ENCODE measurements at places on chromosomes 16 and 17. TPM values are rescaled to one million over a fixed set of nuclear protein-coding genes. Genes with fewer than 3 reads are reported as not detected.
A peak's percentile ranks its signal among the peaks of the same experiment; 100 is the strongest.

NPB gene
- total RNA-seq, result not detected

PRSS36 gene
- total RNA-seq, result 0.19 TPM

DOC2B gene
- 0.12 TPM for total RNA-seq

BORCS6 gene
- total RNA-seq, result 9.6 TPM

ELAC2 gene
- 67.7 TPM for total RNA-seq

SPATA32 gene
- 1.4 TPM for total RNA-seq

LAT gene
- 360 TPM for total RNA-seq

RPUSD1 gene
- 14.0 TPM for total RNA-seq

DNA sequence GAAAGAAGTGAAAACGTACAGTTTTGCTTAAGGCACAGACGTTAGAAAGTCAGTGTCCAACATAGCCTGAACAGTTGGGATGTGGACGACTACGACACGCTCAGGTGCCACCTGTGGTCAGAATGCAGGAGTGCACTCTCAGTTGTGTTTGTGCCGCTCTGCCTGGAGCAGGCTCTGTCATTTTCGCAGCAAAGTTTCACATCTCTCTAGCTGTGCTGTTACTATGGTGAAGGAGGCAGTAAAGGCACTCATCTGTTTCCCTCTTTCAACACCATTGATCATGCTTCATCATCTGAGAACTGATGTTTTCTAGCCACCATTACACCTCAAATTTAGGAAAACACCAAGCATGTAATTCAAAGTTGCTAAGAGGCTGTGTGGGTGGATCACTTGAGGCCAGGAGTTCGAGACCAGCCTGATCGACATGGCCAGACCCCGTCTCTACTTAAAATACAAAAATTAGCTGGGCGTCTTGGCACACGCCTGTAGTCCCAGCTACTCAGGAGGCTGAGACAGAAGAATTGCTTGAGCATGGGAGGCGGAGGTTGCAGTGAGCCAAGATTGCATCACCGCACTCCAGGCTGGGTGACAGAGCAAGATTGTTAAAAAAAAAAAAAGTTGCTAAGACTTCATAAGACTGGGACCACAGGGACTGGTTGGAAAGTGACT lies 44.9 kb upstream of the DNAJA2 start:
- H3K4me3 ChIP-seq, result no peak overlapping the region
- H3K27ac ChIP-seq, result no peak overlapping the region
- H3K4me1 ChIP-seq, result peaks cover 16% of the 10 kb centered on the region
- H3K36me3 ChIP-seq, result no peaks in the 10 kb centered on the region
- peak; percentile 56 for DNase-seq

DNA sequence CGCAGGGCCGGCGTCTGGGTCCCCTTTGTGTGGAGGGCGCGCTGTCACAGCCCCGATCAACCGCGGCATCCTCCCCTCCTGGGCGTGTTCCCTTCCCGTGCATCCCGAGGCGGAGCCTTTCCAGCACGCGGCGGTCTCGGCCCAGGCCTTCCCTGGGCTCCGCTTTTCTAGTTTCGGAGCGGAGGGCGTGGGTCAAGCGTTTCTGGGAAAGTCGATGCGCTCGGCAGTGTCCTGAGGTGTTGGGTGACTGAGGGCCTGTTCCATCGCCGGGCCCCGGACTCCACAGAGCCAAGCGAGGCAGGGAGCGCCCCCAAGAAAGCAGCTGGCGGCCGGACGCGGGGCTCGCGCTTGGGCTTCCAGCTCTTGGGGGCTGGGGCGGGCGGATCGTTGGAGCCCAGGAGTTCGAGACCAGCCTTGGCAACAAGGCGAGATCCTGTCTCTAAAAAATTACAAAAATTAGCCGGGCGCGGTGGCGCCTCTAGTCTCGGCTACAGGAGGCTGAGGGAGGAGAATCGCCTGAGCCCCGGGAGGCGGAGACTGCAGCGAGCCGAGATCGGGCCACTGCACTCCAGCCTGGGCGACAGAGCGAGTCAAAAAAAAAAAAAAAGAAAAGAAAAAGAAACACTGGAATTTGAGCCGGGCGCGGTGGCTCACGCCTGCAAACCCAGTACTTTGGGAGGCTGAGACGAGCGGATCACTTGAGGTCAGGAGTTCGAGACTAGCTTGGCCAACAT lies 806 bp downstream of the IFT140 start:
- no peak for DNase-seq
- H3K27me3 ChIP-seq, result no peaks in the 10 kb centered on the region
- peak overlapping the region; percentile 80 for H3K27ac ChIP-seq
- H3K36me3 ChIP-seq, result peaks cover 7% of the 10 kb centered on the region

GRCh38 chr17:9307313-9307998 lies 268.2 kb downstream of the STX8 start:
- DNase-seq, result no peak
- H3K4me3 ChIP-seq, result no peak overlapping the region
- no peaks in the 10 kb centered on the region for H3K27me3 ChIP-seq
- no peaks in the 10 kb centered on the region for H3K36me3 ChIP-seq

GRCh38 chr17:57257895-57258851 lies 1.9 kb downstream of the MSI2 start:
- no peaks in the 10 kb centered on the region for H3K27me3 ChIP-seq
- peaks cover 23% of the 10 kb centered on the region for H3K36me3 ChIP-seq
- no peak for DNase-seq
- H3K4me3 ChIP-seq, result peak overlapping the region; percentile 97
- peak overlapping the region; percentile 91 for H3K27ac ChIP-seq

DNA sequence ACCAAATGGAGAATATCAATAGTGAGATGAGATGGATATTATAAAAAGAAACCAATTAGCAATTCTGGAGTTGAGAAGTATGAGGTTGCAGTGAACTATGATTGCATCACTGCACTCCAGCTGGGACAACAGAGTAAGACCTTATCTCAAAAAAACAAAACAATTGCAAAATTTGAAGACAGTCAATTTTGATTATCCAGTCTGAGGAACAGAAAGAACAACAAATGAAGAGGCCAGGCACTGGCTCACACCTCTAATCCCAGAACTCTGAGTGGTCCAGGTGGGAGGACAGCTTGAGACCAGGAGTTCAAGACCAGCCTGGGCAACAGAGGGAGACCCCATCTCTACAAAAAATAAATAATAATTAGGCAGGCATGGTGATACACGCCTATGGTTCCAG lies 35.0 kb downstream of the USP32 start:
- H3K4me3 ChIP-seq, result peak overlapping the region; percentile 90
- no peaks in the 10 kb centered on the region for H3K27me3 ChIP-seq
- H3K36me3 ChIP-seq, result peaks cover 5% of the 10 kb centered on the region
- peaks cover 61% of the 10 kb centered on the region for H3K4me1 ChIP-seq
- no peak for DNase-seq

GRCh38 chr16:72142476-72142875 lies 29.5 kb downstream of the PMFBP1 start:
- no peaks in the 10 kb centered on the region for H3K4me1 ChIP-seq
- no peaks in the 10 kb centered on the region for H3K27me3 ChIP-seq
- H3K36me3 ChIP-seq, result no peaks in the 10 kb centered on the region
- H3K4me3 ChIP-seq, result no peak overlapping the region
- no peak for DNase-seq

DNA sequence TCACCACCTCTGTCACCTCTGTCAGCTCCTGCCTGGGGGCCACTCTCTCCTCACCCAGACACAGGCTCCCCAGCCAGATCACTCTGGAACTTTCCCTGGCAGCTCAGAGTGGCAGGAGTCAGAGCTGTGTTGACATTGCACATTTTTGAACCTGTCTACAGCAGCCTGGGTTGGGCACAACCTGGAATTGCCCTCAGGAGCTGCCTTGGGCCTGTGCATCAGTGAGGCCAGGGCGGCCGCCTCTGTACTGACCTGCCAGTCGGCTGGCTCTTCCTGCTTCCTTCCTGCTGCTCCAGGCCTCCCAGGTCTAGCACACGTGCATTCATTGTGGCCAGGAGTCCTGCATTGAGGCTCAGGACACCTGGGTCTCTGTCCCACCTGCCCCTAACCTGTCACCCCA lies 14.2 kb upstream of the TMEM11 start:
- peaks cover 3% of the 10 kb centered on the region for H3K36me3 ChIP-seq
- no peaks in the 10 kb centered on the region for H3K27me3 ChIP-seq
- no peaks in the 10 kb centered on the region for H3K4me1 ChIP-seq
- no peak overlapping the region for H3K4me3 ChIP-seq
- DNase-seq, result no peak

DNA sequence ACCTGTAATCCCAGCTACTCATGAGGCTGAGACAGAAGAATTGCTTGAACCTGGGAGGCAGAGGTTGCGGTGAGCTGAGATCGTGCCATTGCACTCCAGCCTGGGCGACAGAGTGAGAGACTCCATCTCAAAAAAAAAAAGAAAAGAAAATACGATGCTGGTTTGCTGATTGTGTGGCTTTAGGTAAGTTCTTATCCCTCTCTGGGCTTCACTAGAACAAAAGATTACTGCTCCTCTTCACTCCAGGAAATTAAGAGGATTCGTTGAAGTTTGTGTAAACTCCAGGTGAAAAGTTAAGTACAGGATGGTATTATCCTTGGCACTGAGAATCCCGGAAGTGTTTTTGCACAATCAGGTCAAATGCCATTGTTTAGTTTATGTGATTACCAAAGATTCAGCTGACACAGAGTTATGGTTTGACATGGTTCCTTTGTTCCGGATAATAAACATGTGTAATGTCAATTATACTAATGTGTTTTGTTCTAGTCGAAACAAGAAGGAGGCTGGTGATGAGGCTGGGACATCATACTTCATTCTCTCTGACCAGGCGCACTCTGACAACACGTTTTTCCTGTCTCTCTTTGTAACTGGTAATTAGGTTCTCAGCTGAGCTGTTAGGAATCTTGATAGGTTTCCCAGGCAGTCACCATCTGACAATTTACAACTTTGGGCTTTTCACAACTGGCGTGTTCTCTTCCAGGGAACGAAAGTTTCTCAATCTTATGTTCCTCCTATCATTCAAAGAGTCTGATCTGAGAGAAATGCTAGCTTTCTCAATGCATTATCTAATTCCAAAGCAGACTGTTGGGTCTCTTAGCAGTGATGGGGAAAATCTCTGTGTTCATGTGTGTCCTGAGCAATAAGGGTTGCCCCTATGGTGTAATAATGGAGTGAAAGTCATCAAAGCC lies 10.8 kb upstream of the TAOK1 start:
- H3K4me3 ChIP-seq, result no peak overlapping the region
- DNase-seq, result no peak
- H3K27ac ChIP-seq, result no peak overlapping the region
- no peaks in the 10 kb centered on the region for H3K27me3 ChIP-seq
- H3K4me1 ChIP-seq, result no peaks in the 10 kb centered on the region

- no peaks in the 10 kb centered on the region for H3K27me3 ChIP-seq
- H3K36me3 ChIP-seq, result no peaks in the 10 kb centered on the region
- H3K27ac ChIP-seq, result peak overlapping the region; percentile 51
- no peak for DNase-seq
- peak overlapping the region; percentile 93 for H3K4me3 ChIP-seq
- H3K4me1 ChIP-seq, result peaks cover 34% of the 10 kb centered on the region
These were observed 996 bp downstream of the SLC25A10 start for GRCh38 chr17:81713004-81713555.

DNA sequence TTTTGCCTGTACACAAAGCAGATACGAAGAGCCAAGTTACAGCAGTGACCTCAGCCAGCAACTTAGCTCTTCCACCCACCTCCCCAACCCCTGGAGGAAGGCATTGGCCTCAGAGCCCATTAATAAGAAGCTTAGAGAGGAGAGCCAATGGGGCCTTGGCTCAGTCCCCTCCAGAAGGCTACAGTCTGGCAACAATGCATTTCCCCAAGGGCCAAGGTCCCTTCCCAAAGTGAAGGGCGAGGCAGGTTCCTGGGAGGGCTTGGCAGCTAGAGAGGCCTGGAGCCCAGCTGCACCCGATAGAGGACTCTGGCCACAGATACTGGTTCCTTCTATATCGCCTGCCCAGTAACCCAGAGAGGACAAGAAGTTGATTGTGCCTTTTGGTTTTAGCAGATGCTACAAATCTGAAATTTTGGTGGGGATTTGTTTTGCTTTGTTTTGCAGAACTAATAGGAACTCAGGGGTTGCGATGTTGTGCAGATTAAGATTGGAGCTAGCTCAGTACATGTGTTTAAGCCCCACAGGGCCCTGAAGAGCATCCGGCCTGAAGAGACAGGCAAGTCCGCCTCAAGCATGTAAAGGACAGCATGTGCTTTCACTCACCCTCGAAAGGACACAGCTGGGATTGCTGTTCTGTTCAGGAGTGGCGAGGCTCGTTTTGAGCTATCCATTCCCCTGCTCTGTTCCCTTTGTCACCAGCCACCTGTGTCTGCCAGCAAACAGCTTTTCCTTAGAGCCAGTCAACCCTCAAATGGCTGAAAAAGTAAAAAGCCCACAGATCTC lies 12.0 kb upstream of the PNPO start:
- peaks cover 15% of the 10 kb centered on the region for H3K36me3 ChIP-seq
- H3K4me1 ChIP-seq, result peaks cover 9% of the 10 kb centered on the region

DNA sequence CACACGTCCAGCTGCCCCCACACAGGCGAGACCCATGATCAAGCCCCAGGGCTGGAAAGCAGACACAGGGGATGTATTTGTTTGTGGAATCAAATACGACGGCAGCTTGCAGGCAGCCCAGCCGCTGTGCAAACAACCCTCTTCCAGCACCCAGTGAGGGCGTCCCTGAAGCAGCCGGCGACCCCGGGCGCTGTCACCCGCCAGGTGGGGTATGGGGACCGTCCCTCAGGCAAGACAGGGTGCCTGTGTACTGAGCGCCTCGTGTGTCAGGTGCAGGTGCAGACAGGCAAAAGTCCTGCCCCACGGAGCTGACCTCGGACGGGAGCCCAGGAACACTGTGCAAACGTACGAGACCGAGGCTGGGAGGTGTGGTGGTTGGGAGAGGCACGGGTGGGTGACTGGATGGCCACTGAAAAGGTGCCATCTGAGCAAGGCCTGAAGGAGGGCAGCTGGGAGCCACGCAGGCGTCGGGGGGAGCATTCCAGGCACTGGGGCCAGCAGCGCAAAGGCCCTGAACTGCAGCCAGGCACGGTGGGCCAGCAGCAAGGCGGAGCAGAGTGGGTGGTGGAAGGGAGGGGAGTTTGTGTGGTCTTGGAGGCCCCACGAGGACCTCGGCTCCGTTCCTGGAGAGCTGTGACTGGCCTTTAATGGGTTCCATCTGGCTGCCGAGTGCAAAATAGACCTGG lies 48.5 kb downstream of the CBFA2T3 start:
- H3K4me3 ChIP-seq, result no peak overlapping the region
- no peaks in the 10 kb centered on the region for H3K36me3 ChIP-seq
- H3K27ac ChIP-seq, result no peak overlapping the region
- DNase-seq, result no peak

DNA sequence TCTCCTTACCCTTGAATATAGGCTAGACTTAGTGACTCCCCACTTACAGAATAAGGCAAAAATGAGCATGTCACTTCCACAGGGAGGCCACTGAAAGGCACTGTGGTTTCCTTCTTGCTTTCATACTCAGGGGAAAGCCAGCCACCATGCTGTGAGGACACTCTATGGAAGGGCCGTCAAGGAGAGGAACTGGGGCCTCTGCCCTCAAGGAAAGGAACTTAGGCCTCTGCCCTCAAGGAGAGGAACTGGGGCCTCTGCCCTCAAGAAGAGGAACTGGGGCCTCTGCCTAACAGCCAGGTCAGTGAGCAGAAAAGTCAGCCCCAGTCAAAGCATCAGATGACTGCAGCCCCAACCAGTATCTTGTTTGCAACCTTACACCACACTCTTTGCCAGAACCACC lies 30.1 kb downstream of the VPS35 start:
- DNase-seq, result peak; percentile 31
- peaks cover 4% of the 10 kb centered on the region for H3K36me3 ChIP-seq
- H3K27ac ChIP-seq, result peak overlapping the region; percentile 7
- peaks cover 21% of the 10 kb centered on the region for H3K4me1 ChIP-seq
- H3K27me3 ChIP-seq, result no peaks in the 10 kb centered on the region
- H3K4me3 ChIP-seq, result peak overlapping the region; percentile 15

GRCh38 chr17:50184611-50185398 lies 16.6 kb downstream of the COL1A1 start:
- no peaks in the 10 kb centered on the region for H3K36me3 ChIP-seq
- H3K27ac ChIP-seq, result no peak overlapping the region
- no peak overlapping the region for H3K4me3 ChIP-seq
